ENCODE measurements at places on chromosomes 13 and 19.

DNA sequence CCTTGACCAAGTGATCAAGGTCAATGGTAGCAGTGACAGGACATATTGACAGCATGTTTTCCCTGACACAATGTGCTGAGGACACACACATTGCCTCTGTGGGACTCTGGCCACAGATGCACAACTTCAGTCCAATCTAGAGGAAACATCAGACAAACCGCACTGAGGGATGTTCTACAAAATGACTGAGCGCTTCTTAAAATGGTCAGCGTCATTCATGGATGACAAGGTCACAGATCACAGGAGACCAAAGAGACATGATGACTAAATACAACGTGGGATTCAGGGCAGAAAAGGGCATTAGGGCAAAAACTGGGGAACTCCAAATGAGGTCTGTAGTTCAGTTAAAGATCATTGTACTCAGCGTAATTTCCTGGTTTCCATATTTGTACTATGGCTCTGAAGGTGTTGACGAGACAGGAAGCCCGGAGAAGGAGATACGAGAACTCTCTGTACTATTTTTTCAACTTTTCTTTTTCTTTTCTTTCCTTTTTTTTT is 20.6 kb downstream of the PBX4 start:
- no peak for DNase-seq

GRCh38 chr19:13396250-13397080 is 109.8 kb downstream of the CACNA1A start:
- no peak for DNase-seq

GRCh38 chr13:113776231-113777125 is 17.5 kb downstream of the TMEM255B start:
- no peak for DNase-seq

DNA sequence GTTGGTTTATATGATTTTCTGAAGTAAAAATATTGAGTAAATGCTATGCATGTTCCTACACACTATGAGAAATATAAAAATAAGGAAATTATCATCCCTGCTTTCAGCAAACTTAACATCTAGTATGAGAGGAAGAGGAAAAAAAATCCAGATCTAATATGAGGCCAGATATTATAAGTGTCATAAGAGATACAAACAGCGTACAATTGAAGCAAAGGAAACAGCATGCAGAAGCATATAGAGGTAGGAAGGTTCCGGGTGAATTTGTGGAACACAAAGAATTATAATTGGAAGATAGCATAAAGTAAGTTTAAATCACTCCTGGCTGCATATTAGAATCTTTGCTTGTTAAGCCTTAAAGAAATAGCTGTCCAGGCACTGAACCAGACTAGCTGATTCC is 88.3 kb downstream of the PDS5B start:
- DNase-seq, result no peak

DNA sequence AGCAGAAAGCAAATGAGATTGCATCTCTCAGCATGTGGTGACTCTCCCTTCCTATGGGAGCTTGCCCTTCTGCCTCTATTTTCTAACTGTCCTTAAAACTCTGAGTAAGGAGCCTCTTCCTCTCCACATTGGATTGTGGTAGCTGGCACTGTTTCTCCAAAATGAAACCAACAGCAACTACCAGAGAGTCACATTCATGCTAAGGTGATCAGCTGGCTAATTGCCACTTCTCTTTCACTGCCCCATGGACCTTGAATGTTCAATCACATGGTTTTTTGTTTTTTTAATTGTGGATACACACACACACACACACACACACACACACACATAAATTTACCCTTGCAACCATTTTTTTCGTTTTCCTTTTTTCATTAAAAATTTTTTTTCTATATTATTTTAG is 154.7 kb upstream of the TSC22D1 start:
- no peak for DNase-seq

GRCh38 chr13:42688821-42689220 is 92.6 kb upstream of the FAM216B start:
- no peak for DNase-seq

DNA sequence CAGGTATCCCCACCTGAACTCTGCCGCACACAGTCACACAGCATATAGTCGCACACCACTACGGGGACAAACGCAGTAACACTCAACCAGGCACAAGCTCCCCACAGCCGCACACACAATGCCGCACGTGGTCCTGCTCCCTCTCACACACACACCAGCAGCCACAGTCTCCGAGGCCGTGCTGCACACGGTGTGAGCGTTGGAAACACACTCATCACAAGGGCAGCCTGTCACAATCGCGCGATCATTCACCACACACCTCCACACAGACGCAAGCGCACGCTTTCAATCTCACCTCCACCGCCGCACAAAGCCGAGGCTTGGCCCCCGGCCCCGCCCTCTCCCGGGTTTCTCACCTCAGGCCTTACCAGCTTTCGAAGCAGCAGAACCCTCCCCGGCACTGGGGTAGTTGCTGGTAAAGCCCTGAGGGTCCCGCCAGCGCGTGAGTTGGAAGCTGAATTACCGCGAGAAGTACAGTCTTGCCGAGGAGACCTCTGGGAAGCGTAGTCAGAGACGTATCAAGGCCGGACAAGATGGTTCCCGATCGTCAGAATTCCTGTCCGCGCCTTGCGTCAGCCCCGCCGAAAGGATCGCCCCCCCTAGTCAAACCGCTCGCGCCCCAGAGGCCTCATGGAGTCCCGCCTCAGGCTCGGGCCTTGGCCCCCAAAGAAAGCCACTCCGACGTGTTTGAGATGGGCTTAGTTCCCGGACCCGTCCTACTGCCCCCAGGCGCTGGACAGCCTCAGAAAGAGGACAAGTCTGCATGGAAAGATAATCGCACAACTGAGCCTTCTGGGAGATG is at the start of gene ZNF566:
Gene ZNF566 (minus strand): TSS at position 444 of the 802 bp plus-strand sequence. CDS start 13,004 bp downstream, outside the sequence.
- DNase-seq, result peak; percentile 81

DNA sequence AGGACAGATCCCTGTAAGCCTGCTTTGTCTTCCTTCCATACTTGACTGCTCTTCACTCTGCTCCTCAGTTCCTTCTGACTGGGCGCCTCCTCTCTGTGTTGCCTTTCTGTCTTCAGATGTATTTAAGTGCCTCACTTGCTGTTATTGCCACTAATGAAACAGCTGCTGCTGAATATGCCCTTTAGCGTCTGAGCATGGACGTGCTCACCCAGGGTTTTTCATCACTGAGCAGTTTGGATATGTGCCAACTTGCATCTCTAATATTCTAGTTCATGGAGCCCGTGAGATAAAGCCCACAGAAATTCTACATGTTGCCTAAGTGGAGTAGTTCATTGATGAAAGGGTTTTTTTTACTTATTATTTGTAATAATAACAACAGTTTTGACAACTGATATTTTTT is 198.2 kb downstream of the MYO16 start:
- no peak for DNase-seq

DNA sequence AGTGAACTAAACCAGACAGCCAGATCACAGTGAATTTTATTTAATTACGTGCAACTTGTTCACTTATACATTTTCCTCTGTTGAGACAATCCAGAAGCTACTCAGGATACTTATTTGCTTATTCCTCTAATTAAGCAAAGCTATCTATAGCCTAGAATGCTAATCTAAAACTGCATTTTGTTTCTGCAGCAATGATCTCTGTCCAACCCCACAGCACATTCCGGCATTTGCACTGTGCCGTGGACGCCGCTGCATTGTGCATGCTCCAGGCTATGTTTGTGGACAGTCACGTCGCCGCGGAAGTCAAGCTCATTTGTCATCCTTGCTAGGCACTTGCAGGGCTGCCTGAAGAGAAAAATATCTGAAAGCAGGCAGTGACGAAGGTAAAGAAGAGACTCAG is 406.9 kb downstream of the RFC3 start:
- no peak for DNase-seq

GRCh38 chr19:58547323-58548312 is 3.8 kb downstream of the TRIM28 start:
- no peak for DNase-seq

DNA sequence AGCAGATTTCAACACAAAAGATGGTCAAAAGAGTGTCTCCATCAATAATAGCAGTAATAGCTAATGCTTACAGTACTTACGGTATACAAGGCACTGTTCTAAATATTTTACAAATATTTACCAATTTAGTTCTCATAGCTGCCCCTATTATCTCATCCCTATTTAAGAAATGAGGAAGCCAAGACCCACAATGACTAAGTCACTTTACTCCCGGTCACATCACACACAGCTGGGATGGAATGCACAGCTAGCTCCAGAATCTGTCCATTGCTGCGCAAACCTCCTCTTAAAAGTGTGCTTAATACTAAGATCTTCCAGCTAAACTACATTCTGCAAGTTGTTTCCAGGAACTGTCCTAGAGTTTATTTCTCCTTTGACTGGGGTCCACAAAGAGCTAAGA is 63.4 kb downstream of the RAP2A start:
- no peak for DNase-seq

DNA sequence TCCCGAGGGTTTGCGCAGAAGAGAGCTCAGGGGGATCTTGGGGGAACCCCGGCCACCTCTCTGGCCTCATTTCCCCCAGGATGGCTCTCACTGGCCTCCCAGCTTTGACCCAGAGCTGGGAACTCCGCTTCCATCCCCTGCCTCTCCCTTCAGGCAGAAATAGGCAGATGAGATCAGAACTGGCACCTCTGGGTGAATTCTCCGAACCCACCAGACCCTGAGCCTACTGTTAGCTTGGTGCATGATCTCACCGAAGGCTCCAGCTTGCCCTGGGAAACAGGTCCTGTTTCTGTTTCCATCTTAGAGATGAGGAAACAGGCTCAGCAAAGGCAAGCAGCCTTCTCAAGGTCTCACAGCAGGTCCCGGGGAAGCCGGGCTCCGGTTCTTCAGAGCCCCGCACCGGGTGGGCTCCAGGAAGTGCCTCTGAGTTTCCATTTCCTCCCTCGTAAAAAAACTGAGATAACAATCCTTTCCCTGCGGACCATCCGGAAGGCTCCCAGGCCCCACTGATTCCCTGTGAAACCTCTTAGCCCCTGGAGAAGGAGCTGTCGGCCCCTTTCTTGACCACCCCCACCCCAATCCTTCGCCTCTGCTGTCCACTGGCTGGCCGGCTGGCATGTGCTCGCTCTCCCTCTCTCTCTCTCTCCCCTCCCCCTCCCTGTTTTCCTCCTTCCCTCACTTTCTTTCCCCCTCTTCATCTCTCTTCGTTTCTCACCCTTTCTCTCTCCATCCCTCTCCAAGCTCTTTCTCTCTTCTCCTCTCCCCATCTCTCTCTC is 2.1 kb downstream of the NECTIN2 start:
- no peak for DNase-seq

DNA sequence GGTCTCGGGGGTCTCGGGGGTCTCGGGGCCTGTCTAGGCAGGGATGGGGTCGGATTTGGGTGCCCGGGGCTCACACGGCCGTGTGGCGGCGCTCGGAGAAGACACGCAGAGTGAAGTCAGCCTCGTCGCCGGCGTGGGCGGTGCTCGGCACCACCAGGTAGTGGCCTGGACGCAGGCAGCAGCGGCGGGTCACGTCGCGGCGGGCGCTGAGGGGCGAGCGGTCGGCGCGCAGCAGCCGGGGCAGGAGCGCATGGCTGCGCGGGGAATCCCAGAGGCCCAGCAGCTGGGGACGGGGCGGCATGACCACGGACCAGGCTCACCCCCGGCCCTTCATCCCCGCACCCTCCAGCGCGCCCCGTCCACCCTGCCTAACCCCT is 8.2 kb downstream of the CAPN12 start:
- DNase-seq, result peak; percentile 37

DNA sequence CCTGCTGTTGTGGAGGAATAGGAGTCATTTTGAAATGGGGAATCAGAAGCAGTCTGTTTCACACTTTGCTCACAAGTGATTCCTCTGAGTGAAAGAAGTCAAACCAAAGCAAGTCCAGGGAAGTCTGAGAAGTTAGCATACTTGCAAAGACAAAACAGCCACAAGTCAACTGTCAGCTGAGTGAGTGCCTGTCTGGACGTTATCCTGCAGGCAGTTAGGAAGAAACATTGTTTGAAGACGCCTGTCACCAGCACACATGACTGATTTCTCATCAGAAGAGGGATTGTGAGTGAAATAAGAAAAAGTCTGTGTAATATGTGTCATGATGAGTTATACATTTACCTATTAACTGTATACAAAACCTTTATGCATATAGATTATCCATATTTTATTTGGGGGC is 153.5 kb downstream of the KCNRG start:
- DNase-seq, result no peak

GRCh38 chr13:21005193-21005592 is 56.2 kb downstream of the LATS2 start:
- DNase-seq, result no peak

DNA sequence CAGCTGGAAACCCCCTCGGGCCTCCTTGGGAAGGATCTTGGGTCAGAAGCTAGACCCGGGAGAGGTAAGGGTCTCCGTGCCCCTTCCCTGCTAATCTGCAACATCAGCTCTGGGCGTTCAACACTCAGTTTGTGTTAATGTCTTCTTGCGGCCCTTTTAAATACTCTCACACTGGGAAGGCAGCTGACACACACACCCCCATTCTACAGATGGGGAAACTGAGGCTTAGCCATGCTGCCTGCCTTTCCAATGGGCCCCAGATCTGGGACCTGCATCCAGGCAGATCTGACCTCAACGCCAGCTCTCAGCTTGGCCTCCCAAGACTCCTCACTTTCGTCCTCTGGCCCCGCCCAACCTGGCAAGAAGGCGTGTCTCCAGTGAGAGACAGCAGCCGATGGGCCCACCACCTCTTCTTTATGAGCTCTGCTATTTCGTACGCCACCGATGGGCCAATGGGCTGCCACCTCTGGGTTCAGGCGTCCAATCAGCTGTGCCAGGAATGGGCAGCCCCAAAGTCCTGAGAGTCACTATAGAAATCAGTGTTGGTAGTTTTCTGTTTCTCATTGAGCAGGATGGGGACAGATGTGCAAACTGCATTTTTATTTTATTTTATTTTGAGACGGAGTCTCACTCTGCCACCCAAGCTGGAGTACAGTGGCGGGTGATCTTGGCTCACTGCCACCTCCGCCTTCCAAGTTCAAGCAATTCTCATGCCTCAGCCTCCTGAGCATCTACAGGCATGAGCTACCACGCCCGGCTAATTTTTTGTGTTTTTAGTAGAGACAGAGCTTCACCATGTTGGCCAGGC is 43.8 kb downstream of the DNM2 start:
- DNase-seq, result no peak

- DNase-seq, result no peak
These were observed 65.8 kb upstream of the MED4 start for GRCh38 chr13:48160606-48161278.

GRCh38 chr13:26502826-26503225 is 54.7 kb upstream of the WASF3 start:
- DNase-seq, result no peak

- no peak for DNase-seq
These were observed 14.9 kb upstream of the IGLON5 start for GRCh38 chr19:51296336-51297093.

DNA sequence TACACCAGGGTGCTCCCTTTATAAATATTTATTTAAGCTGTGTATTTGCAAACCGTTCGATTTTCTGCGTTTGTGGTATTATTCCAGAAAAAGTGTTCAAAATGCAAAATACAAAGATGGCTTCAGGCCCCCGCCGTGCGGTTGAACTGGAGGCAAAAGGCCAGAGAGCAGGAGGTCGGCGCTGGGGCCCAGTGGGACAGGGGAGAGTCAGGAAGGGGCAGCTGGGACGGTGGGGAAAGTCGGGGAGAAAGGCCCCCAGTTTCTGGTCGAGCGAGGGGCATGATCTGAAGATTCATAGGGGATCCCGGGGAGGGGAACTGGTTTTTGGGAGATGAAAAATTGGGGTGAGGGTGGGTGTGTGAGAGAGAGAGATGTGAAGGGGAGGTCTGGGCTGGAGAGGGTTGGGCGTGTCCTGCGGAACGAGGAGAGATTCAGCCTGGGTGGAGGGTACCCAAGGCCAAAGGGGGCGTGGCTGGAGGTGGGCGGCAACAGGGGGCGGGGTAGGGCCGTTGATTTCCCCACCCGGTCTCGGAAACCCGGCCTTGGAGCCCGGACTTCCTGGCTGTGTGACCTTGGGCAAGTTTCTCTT is 678 bp downstream of the ISOC2 start:
- no peak for DNase-seq

- DNase-seq, result no peak
These were observed 40.7 kb upstream of the SIN3B start for GRCh38 chr19:16788479-16788878.
